ENCODE measurements at places on chromosomes 16 and 17. TPM values are rescaled to one million over a fixed set of nuclear protein-coding genes. Genes with fewer than 3 reads are reported as not detected.

The SLC25A10 gene
- 8.2 TPM for total RNA-seq

The HOXB9 gene
- not detected for total RNA-seq

DNA sequence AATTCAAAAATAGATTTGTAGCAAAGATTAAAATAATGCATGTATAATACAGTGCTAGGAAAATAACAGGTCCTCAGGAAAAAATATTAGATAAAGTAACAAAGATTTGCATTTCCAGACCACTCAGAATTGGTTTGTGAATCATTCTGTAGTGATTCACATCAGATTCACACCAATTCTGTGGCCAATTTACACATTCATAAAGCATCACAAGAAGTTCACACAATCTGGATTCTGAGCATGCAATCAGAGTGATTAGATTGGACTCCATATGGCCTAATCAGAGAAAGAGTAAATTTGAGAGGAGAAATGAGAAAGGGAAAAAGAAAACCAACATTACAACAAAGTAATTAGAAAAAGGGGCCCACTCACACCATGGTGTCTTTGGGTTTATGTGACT lies 36.0 kb upstream of the SLC47A1 start:
- DNase-seq: no peak

DNA sequence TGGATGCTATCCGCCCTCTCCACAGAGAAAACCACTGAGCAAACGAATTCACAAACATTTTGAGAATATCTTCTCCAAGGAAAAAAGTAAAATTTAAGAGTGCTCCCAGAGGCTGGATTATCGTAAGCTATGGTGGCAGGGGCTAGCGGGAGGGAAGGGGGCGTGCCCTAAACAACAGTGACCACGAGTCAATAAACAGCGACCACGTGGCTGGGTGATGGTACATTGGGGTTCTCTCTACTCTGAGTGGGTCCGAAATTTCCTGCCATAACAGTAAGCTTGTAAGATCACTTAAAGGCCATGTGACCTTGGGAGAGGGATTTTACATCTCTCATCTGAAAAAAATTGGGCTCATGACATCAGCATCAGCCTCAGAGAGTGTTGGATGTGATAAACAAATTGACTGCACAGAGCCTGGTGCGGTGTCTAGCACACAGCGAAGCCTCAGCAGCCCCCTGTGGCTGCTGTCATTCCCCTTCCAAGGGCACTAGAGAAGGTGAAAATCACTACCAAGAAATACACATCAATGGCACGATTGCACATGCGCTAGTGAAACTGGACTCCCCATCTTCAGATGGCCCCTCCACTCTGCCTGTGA lies 213.2 kb downstream of the XYLT1 start:
- no peak for DNase-seq

- DNase-seq: no peak
Observed at GRCh38 chr17:10136258-10136981, 62.0 kb downstream of the GAS7 start.

DNA sequence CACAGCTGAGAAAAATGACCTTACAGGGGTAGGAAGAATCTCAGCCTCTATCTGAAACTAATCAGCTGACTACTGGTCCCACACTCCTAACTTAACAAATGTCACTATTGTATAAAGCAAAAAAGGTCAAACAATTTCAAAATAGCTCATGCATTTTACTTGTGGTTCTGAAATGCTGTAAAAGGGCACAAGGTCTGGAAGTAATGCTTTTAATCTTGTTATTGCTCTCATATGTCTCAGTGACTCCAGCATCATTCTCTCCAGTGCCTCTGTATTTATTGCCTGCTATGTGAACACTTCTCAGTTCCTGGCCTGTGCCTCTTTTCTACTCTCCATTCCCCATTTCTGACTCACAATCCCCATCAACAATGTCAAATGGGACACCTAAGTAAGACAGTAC lies 937.7 kb downstream of the CDH11 start:
- DNase-seq: no peak

Data from left ventricle myocardium inferior (tissue), 1 donor.